ENCODE measurements at places on chromosomes 3 and 15.

- DNase-seq = no peak
Observed at GRCh38 chr15:35305031-35305550, 220.0 kb upstream of the NANOGP8 start.

GRCh38 chr3:191257286-191257685, 58.2 kb downstream of the OSTN start:
- DNase-seq = no peak

GRCh38 chr3:196216089-196216564, at the start of gene SLC51A:
TSS of gene SLC51A (plus strand) at chr3:196216534. CDS start at chr3:196216713, 179 bp downstream.
- no peak for DNase-seq

GRCh38 chr3:32399030-32399620, 7.5 kb downstream of the CMTM7 start:
- DNase-seq = no peak

GRCh38 chr15:35724626-35725025, 178.7 kb upstream of the DPH6 start:
- DNase-seq = no peak

DNA sequence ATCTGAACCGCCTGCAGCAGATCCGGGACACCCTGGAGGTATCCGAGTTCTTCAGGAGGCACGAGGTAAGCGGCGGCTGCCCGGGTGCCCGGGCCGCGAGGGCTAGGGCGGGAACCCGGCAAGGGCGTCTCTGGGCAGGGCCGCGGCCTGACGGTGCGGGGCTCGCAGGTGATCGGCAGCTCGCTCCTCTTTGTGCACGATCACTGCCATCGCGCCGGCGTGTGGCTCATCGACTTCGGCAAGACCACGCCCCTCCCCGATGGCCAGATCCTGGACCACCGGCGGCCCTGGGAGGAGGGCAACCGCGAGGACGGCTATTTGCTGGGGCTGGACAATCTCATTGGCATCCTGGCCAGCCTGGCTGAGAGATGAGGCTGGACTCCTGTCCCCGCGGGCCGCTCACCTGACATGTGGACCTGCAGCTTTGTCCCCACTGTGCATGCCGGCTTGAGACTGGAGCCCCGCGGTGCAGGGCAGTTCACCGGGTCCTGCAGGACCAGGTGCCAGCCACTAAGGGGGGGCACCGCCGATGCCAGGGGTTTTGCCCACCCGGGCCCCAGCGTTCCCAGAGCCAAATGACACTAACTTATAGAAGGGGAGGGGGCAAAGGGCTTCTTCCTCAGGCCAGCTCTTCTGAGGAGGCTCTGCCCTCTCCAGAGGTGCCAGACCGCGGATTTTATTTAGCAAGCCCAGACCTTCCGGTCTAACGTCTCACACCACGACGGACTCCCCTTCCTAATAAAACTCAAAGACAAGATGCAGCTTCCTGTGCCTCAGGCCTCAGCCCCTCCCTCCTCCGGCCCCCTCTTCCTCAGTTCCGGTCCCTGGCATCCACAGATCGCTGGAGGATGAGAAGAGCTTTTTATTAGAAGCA, 9.4 kb downstream of the ITPKA start:
- DNase-seq = no peak

DNA sequence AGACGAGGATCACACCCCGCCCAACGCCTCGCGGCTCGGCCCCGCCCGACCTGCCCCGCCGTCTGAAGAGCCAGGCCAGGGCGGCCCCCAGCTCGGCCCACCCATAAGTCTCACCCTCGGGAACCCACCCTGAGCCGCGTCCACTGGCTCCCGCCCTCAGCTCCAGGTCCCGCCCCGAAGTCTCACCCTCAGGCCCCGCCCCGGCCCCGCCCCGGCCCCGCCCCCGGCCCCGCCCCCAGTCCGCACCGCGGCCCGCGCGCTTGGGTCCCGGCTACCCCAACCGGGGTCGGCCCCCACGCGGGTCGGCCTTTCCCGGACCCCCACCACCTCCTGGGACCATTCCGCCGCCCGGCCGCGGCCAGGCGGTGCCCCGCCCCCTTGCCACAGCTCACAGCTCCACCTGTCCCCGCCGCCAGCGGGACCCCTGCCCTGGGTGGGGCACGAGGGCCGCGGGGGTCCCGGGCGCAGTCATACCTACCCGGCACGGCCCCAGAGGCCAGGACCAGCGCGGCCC, 489 bp downstream of the CSPG5 start:
- DNase-seq = peak; percentile 33

DNA sequence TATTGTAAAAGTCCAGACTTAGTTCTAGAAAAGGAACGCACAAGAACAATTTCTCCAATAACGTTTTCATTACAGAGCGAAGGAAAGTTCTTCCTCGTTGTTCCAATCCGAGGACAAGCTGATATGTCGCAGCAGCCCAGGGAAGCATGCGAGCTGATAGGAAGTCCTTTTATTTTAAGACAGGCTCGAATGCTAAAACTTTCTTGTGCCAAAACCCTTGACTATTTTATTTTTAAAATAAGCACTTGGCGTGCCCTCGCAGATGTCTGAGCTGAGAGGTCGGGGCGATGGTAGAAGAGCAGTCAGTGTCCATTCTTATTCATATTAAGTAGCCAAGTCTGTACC, 433 bp upstream of the MITF start:
- no peak for DNase-seq

DNA sequence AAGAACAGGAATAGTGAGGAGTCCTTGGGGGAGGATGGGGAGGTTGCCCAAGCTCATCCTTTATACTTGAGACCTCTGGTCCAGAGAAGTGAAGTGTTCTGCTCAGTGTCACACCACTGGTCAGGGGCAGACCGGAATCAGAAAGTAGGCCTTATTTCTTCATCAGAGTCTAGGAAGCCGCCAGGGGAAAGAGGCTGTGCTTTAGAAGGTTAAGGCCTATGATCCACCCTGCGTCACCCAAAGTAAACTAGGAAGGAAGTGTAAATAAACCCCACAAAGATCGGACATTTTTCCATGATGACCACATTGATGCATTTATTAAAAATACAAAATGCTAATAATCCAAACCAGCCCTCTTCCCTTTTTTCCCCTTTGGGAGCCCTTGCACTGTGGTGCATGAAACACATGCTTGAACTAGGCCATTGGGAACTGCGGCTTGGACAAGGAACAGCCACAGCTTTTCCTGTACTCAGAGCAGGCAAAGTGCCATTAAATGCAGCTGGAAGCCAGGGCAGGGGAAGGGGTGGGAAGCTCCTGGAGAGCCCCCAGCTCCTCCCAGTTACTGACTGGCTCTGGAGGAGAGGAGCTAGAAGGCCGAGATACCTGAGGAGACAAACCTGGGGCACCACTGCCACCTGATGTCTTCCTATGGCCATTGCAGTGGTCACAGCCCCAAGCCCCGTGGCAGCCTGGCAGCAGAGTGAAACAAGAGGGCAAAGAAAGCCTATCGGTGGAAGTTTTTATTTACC, 37.0 kb downstream of the CDC25A start:
- peak; percentile 50 for DNase-seq

DNA sequence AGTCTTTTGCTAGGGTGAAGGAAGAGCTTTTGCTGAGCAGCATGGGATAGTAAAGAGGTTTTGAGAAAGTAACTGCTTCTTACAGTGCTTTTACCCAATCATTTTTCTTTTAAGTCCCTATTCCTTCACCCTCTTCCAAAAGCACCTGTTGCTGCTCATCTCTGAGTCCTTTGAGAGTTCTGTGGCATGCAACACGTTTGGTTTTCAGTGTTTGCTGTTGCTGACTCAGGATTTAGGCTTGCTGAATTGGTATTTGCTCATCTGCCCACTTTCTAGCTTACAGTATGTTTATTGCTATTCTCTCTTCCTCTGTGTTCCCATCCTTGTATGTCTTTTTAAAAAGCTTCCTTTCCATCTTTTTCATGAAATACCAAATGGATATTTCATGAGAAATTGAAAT, 55.9 kb upstream of the THRB start:
- no peak for DNase-seq

DNA sequence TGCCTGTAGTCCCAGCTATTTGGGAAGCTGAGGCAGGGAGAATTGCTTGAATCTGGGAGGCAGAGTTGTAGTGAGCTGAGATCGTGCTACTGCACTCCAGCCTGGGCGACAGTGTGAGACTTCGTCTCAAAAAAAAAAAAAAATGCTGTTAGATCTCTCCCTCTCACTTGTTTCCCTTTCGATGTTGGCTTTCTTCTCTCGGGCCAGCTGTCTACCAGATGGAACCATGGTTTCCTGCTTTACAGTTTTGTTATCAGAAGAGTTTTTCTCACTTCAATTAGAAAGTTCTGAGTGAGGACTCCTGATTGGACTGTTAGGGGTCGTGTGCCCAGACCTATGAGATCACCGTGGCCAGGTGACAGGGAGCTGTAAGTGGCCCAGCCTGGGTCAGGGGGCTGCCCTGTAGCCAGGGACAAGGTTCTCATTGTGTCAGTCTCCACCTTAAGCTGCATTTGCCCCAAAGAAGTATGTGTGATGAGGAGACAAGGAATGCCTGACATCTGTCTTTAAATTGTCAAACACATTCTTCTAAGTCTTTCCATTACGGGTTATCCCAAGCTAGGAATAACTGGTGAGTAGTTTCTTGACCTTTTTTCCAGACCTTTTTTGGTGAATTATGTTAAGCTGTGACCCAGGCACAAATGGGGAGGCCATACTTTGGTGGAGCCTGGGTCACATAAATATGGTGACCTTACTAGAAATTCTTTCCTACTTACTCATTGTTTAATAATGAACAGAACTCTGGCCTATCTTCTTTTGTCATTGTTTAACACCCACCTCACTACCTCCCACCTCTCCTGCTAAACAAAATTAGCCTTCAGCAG, 25.2 kb downstream of the SNAPC5 start:
- DNase-seq = no peak

DNA sequence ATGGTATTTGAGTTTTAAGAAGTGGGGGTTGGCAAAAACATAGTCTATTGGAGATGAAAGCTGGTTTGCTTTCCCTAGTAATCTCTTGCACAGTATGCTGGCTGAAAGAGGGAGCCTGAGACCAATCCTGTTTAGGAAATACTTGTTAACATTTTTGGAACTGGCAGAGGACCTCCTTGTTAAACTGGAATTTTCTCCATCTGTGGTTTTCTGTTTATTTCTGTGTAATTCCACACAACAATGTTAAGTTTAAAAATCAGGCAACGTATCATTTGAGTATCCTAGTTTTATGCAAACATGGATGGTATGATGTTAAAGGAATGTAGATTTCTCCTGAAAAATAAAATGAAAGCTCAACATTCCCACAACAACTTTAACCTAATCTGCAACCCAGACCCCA, 536.0 kb upstream of the TBL1XR1 start:
- DNase-seq = no peak

DNA sequence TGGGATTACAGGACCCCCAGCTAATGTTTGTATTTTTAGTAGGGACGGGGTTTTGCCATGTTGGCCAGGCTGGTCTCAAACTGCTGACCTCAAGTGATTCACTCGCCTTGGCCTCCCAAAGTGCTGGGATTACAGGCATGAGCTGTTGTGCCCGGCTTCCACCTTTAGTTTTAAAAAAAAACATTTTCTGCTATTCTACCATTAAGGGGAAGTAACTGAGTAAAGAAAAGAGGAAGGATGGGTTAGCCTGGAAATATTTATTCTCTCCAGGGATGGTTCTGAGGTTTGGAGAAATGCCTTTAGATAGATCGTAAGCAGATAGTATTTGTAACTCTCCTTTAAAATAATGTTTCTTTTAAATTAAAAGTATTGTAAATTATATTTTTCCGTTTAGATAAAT, 3.1 kb downstream of the AP4E1 start:
- DNase-seq = no peak

All from stimulated activated CD8-positive, alpha-beta memory T cell treated with anti-CD3 and anti-CD28 coated beads, Interleukin-2, amount 100 ng/mL, for 48 hours (primary cell).